NCI-H460 (cell line): ENCODE measurements at places on chromosomes 6 and 20.

DNA sequence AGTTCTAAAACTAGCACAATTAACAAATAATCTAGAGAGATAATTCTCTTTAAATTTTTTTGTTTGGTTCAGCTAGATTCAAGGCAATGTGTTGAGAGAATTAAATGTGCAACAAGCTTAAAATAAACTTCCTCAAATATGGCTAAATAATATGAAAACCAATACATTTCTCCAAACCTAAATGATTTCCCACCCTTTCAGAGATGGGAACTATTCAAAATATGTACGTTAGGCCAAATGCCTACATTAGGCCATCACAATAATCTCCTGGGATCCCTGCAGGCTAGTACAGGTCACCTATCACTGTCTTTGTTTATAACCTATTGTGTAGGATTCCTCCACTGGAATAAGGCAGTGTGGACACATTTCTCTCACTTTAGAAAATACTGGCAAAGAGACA lies 1.7 kb downstream of the FAXC start:
- DNase-seq = no peak

DNA sequence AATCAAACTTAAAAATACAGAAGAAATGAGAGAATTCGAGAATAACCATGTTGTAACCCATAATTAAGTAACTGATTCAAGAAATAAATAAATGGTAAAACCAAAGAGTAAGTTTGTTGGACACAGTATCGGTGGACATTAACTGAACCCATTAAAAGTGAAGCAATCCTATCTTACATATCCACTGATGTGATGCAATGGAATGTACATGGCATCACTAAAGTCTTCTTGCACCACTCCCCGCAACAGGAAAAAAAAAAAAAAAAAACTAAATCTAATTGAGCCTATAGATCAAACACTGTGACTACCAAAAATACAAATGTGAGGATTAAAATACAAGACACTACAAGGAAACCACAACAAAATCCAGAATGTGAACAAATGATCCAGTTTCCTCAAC lies 7.9 kb downstream of the SNX14 start:
- no peak for DNase-seq

DNA sequence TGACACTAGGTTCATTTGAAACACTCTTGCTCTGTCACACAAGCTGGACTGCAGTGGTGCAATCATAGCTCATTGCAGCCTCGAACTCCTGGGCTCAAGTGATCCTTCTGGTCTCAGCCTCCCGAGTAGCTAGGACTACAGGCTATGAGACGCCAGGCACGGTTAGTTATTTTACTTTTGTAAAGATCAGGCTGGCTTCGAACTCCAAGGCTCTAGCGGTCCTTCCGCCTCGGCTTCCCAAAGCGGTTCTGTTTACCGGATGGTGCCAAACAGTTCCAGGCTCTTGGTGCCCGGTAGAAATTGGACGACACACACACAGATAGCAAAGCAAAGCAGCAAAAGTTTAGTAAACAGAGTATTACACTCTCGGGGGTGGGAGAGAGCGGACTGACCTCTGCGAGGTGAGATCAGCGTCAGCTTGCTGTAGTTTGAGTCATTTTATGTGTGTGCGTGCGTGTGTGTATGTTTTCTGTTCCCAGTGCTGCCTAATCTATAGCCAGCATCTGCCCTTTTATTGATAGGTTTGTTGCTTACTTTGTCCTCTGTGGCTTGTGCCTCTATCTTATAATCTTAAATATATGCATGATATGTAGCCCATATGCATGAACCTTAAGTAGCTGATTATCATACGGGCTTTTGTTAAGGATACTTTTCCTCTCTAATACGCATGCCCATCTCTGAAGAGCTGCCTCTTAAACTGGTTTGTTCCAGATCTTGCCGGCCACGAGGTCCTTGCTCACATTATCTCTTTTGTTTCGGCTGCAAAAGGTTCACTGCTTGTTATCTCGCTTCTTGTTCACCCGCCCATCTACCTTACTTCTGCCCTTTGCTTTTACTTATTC lies 75.2 kb downstream of the OR2B2 start:
- DNase-seq = peak; percentile 72

- DNase-seq = no peak
These were observed 75.4 kb downstream of the ZNF133 start for GRCh38 chr20:18363708-18364107.

DNA sequence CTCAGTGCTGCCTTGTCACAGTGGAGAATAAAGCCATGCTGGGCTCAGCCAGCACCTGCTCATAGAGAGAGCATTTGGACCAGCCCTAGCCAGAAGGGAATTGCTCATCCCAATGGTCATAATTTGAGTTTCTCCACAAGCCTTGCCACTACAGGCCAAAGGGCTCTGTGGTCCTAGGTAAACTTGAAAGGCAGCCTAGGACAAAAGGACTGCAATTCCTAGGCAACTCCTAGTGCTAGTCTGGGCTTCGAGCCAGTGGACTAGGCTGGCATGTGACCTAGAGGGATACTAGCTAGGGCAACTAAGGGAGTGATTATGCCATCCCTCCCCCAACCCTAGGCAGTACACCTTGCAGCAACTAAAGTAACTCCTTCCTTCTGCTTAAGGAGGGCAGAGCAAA lies 516.2 kb downstream of the BCKDHB start:
- DNase-seq = no peak

- no peak for DNase-seq
These were observed 35.4 kb downstream of the MAN1A1 start for GRCh38 chr6:119313937-119314884.

- no peak for DNase-seq
These were observed 328.2 kb downstream of the PHF3 start for GRCh38 chr6:63963769-63964315.

- DNase-seq = no peak
These were observed 117.2 kb downstream of the IPCEF1 start for GRCh38 chr6:154239392-154239791.

DNA sequence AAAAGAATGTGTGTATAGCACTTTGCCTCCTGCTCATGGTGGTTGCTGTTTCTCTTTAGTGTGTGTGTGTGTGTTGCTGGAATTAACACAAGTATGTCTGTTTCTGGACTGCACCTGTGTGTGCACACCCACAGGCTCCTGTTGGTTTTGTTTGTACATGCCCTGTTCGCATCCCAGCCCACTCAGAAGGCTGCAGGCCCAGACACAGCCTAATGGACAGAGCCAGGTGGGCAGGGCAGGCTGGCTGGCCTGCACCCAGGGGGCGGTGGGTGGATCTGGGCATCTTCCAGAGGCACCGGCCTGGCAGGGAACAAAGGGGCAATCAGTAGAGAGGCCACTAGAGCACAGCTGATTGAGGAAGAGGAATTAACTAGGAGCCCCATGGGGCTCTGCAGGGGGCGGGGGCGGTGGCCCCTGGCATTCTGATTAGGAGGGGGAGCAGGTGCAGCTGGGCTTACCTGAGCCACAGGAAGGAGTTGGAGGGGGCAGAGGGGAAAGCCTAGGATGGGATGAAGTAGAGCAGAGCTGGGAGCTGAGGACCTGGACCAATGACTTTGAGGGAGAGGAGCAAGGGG lies 21.9 kb downstream of the CD40 start:
- no peak for DNase-seq

- no peak for DNase-seq
These were observed 37.0 kb downstream of the FOXF2 start for GRCh38 chr6:1426416-1426815.

DNA sequence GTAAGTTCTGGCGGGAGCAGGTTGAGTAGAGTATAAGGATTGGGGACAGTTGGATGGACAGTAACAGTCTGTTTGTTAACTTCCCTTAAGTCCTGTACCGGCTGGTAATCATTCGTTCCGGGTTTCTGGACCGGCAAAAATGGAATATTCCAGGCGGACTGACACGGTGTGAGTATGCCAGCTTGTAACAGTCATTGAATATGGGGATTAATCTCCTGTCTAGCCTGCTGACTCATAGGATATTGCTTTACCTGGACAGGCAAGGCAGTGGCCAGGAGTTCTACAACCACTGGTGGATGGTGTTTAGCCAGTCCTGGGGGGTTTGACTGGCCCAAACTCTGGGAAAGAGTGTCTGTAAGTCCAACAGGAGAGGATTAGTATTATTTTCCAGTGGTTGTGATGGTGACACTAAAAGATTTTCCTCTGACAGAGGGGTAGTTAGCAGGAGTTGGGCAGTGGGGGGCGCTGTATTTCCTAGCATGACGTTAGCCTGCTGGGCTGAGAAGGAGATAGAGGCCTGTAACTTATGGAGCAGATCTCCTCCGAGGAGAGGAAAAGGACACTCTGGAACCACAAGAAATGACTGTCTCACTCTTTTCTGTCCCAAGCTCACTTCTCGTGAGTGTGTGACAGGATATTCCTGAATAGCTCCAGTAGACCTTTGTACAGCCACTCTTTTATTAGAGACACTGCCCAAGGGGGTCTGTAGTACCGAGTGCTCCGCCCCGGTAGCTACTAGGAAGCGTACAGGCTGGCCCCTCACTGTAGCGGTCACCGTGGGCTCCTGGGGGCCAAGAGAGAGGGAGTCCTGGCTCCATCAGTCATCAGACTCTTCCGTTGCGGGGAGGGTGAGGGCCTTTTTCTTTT lies 152.2 kb downstream of the TRIM27 start:
- no peak for DNase-seq

GRCh38 chr6:134324141-134324540 lies 6.2 kb upstream of the SGK1 start:
- no peak for DNase-seq

DNA sequence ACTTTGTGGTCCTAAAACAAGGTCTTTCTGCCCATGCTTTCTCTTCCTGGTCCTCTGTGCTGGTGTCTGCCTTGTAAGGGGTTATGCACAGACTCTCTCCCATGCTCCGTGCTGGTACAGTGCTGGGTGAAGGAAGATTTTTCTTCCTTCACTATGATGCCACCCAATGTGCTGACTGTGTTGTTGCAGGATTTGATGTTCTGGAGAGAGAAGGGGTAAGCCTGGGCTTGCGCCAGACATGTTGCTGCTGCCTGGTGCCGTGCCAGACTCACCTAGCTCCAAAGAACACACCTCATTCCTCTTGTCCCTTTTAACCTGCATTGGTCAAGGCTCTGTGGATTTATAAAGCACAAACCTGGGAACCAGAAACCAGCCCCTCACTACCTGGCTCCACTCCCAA lies 28.4 kb upstream of the ARMH2 start:
- no peak for DNase-seq

- DNase-seq = no peak
These were observed 213.8 kb downstream of the ERMARD start for GRCh38 chr6:169965239-169965638.

GRCh38 chr6:156688620-156688971 lies 88.6 kb upstream of the ARID1B start:
- DNase-seq = no peak

DNA sequence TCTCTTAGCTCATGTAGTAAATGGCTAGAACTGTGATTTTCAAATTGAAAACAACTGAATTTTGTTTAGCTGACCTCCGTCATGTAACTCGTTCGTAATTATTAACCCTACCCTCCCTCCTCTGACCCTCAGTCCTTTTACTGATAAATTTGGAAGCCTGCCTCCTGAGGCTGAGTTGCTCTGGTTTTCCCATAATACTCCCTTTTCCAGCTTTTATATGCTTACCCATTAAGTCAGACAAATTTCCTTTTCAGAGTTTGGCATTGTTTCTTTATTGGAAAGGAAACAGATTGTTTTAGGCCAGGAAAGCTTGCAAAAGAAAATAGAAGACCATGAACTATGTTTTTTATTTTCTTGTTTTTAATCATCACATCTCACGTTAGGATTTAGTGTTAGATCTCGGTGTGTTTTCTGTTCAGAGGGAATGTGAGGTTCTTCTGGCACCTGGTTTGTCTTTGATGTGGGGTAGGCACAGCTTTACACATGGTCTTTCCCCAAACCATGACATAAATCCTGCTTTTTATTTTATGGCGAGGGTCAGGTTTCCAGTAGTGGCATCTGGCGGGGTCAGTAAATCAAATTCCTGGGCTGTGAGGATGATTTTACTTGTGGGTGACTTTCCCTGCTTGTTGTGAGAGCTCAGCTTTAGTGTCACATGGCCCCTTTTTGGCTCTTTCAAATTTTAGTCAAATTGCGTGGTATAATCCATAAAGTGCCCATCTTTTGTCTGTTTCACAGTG lies 24.5 kb downstream of the PLCB4 start:
- DNase-seq = no peak

DNA sequence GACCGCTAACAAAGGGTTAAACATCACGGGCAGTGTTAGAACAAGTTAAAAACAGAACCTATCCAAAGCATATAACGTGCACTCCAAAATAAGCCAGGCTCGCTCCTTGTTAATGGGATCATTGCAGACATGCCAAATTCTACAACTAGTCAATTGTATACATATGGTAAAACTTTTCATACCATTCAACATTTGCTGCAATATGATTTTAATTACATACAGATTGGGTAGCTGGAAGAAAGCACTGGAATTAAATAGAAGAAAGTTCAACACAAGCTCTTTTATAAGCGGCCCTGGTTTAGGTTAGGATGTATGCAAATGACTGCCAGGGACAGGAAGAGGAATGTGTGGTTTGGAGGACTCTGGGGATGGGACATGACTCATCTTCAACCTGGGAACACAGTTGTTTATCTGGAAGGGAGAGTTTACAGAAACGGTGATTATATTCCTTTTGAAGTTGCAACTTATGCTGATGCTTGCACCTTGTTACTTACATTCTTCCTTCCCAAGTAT lies 62.5 kb upstream of the TIAM2 start:
- DNase-seq = no peak

DNA sequence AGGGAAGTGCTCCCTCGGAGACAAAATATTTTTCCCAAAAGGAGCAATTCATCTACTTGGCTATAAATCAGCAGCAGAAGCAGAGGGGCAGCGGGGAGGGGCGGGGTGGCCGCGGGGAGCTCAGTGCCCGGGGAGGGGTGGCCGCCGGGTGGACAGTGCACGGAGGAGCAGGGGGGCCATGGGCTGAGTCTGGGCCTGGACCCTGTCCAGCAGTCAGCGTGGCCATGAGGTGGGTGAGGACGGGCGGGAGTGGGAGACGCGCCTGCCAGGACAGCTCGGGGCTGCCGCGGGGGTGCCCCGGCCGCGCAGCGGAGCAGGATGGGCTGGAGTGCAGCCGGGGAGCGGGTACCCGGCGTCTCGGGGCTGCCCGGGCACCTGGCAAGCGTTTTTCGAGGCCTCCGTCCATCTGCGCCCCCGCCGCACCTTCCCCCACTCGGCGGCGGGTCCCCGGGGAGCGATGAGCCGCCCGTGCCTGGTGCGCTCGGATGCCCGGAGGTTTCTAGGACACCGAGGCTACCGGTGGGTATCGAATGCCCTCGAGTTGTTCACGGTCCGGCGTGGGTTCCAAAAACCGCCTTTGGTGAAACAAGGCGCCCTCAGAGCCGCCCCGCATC lies 229.5 kb downstream of the THBS2 start:
- no peak for DNase-seq
